Activated CD8-positive, alpha-beta memory T cell treated with anti-CD3 and anti-CD28 coated beads for 48 hours (primary cell): ENCODE measurements at places on chromosomes 1 and 21.

- DNase-seq, result no peak
These were observed 217.8 kb downstream of the PTPRC start for GRCh38 chr1:198856601-198857000.

GRCh38 chr1:243930822-243931671 lies 81.0 kb upstream of the AKT3 start:
- no peak for DNase-seq

- DNase-seq, result peak; percentile 42
These were observed 45.7 kb downstream of the ACOT7 start for GRCh38 chr1:6347641-6348487.

GRCh38 chr1:20663969-20664715 lies 3.0 kb upstream of the DDOST start:
- DNase-seq, result no peak

GRCh38 chr1:22892789-22893188 lies 79.9 kb downstream of the LACTBL1 start:
- DNase-seq, result no peak

DNA sequence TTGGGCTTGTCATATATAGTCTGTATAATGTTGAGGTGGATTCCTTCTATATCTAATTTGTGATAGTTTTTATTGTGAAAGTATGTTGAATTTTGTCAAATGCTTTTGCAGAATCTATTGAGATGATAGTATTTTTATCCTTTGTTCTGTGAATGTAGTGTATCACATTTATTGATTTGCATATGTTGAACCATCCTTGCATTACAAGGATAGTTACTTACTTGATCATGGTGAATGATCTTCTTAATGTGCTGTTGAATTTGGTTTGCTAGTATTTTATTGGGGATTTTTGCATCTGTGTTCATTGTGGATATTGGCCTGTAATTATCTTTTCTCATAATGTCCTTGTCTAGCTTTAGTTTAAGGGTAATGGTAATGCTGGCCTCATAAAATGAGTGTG lies 8.3 kb downstream of the FGGY start:
- no peak for DNase-seq

DNA sequence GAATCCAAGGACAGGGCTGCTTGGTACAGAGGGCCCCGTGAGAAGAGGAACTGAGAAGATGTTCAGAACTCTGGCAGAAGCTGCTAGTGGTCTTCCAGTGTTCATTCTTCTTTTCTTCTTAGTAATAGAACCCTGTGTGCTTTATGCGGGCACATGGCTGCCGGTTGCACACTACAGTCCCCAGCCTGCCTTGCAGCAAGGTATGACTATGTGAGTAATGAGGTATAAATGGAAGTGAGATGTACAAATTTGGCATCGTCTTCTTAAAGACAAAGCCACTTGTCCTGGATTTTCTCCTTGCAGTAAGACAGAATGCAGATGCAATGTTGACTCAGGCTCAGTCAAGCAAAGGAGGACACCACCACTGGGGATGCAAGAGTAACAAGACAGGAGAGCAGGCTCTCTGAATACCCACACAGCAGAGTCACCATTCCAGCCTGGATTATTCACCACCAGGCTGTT lies 15.0 kb upstream of the ATP1B1 start:
- no peak for DNase-seq

DNA sequence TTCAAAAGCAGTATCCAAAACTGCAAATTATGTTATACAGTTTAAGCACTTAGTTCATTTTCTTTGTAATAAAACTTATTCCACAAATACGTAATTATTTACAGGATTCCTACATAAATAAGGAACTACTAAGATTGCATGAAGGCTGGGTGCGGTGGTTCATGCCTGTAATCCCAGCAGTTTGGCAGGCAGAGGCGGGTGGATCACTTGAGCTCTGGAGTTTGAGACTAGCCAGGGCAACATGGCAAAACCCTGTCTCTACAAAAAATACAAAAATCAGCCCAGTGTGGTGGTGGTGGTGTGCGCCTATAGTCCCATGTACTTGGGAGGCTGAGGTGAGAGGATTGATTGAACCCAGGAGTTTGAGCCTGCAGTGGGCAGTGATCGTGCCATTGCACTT lies 69.3 kb downstream of the POU2F1 start:
- no peak for DNase-seq

- no peak for DNase-seq
These were observed 64.4 kb downstream of the HMGB4 start for GRCh38 chr1:33928251-33928650.

DNA sequence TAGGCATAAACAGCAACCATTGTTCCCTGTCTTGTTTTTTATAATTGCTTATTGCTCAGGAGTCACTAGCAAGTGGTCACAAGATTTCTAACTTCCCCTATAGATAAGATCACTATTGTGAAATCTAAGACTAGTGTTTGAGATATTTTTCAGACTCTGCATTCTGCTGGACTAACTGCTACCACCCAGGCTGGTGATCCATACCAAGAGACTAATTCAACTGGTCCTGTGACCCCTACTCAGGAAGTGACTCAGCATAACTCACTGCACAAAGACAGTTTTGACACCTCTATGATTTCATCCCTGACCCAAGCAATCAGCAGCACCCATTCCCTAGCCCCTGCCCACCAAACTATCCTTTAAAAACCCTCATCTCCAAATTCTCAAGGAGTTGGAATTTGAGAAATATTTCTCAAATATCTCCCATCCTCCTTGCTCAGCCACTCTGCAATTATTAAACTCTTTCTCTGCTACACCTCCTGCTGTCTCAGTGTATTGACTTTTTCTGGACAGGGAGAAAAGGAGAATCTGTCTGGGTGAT lies 52.7 kb downstream of the TRIM33 start:
- no peak for DNase-seq

- DNase-seq, result no peak
These were observed 85.9 kb upstream of the ADAM30 start for GRCh38 chr1:119981986-119982815.

GRCh38 chr1:31368611-31369107 lies 4.2 kb downstream of the FABP3 start:
- DNase-seq, result no peak

GRCh38 chr1:227541796-227542152 lies 21.6 kb upstream of the ZNF678 start:
- DNase-seq, result no peak

DNA sequence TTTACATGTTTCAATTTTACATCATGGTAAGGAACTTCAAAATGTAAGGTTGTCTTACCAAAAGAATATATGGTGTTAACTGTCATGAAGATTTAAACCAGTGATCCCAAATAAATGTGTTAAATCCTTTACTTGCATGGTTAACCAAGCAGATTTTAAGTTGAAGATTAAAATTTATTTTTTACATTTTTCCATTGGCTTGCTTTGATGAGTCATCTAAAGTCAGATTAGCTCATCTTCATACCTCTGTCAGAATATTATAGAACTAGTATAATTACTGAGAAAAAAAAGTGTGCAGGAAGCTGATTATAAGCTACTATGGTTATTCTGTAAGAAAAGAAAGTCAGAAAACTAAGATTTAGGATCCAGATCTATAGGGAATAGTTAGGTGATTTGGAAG lies 95.3 kb upstream of the DPH5 start:
- no peak for DNase-seq

DNA sequence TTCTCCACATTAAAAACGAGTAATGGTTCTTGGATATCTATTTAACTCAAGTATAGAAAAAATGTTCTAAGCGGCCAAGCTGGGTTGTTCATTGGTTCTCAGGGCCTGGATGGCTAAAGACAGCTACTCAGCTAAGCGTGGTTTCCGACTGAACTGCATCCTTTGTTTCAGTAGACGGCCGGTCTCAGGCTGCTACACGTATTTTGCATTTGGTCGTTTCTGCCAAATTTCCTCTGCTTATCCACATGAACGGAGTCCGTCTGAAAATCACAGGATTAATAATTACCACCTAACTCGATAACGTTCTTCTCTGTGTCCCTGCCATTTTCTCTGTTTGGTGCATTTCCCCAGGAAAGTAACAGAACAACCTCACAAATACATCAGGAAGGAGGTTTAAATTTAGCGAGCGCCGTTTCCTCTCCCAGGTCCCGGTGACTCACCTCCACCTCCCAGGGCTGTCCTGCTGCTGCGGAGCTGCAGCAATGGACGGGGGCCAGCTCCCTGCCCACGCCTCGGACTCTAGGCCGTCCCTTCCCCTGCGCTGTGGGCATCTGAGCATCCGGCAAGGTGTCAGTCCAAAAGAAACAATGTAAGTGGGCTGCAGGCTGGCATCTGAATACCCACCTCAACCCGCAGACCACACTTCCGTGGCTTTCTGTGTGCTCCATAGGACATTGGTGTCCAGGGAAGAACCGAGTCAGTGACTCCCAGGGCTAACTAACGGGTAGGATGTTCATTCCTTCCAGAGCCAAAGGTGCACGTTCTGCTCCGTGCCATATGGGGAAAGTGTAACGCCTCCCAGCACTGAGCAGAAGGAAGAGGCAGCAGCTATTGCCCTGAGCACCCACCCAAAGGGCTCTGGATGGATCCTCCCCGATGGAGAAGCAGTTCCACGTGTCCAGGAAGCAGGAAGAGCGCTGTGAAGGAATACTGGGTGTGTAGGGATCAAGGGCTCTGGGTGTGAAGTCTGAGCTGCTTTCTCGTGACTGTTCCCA lies 4.1 kb upstream of the GABRD start:
- no peak for DNase-seq
